ENCODE measurements at places on chromosomes 7 and 10.
A peak's percentile ranks its signal among the peaks of the same experiment; 100 is the strongest.

- no peak for DNase-seq
Measured at GRCh38 chr10:43265799-43266721, 805 bp downstream of the RASGEF1A start.

DNA sequence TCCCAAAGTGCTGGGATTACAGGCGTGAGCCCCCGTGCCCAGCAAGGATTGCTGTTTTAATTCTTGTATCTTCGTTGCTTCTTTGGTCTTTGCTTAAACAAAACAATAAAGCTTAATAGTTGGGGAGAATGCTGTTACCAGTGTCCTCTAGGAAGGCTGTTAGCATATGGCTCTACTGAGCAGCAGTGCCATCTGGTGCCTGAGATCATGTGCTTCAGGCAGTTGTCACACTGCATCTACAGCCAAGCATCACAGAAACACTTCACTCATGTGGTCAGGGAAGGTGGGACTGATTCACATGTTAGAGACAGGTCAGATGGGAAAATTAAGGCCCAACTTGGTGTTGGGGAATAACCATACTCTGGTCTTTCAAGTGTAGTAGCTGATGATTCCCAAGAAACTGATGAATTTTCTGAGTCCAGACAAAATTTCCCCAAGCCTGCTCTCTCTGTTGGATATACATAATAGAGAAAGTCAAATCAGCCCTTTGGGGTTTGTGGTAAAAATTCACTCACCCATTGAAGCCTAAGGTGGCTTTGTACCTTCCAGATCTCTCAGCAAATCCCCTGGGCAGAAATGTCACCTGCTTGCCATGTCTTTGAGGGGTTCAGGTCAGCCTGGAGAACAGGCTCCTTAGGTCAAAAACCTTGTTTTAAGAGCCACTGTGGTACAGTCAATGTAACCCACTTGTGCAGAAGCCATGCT lies 28.4 kb downstream of the UBE2D4 start:
- DNase-seq: peak; percentile 57

- DNase-seq: no peak
Measured at GRCh38 chr7:139774376-139774775, 3.4 kb downstream of the HIPK2 start.

- DNase-seq: no peak
Measured at GRCh38 chr7:74396993-74397392, 56.7 kb upstream of the GTF2IRD1 start.

- DNase-seq: peak; percentile 75
Measured at GRCh38 chr10:76270464-76270863, 839.0 kb downstream of the LRMDA start.

DNA sequence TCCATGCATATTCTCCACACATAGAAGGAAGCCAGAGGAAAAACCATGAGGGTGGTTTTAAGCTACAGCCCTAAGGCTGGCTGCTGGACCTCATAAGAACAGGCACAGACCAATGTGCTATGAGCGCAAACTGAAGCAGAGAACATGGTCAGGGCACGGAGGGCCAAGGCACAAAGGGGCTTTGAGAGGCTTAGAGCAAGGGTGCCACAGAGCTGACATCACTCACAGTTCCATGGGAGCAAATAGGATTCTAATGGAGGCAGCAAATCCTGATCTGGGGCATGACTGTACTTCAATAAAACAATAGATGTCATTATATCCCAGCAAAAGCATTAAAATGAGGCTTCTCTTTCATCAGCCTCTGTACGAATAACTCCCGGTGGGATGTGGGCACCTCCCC lies 162.4 kb downstream of the COBL start:
- DNase-seq: no peak

DNA sequence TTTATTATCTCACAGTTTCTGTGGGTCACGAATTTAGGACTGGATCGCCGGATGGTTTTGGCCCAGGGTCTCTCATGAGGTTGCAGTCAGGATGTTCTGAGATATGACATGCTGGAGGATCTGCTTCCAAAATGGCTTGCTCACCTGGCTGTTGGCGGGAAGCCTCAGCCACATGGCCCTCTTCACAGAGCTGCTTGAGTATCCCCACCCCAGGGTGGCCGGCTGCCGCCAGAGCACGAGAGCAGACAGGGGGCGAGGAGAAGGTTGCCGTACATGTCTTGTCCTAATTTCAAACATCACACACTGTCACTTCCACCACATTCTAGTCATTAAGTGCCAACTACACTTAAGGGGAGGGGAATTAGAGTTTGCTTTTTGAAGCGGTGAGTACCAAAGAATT lies 365.8 kb downstream of the FGFR2 start:
- DNase-seq: no peak

- DNase-seq: no peak
Measured at GRCh38 chr10:84605802-84606201, 277.4 kb downstream of the CCSER2 start.

DNA sequence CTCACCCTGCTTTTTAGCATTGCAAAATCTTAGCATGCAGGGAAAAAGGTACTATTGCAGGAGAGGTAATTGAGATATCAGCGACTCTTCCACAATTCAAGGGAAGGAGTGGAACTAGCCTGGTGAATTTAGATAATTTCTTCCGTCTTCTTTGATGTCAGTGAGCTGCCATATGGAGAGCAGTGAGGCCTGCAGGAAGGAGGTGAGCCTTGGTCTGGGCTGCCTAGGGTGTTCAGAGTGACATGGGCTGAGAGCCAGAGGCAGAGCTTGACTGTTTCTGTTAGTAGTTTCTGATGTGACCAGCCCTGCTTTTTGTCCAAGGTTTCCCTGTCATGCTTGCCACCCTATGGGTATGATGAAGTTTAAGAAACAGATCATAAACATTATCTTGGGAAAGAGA lies 28.6 kb downstream of the KAT6B start:
- peak; percentile 33 for DNase-seq

GRCh38 chr10:79427965-79428364 lies 17.5 kb downstream of the ZCCHC24 start:
- no peak for DNase-seq

DNA sequence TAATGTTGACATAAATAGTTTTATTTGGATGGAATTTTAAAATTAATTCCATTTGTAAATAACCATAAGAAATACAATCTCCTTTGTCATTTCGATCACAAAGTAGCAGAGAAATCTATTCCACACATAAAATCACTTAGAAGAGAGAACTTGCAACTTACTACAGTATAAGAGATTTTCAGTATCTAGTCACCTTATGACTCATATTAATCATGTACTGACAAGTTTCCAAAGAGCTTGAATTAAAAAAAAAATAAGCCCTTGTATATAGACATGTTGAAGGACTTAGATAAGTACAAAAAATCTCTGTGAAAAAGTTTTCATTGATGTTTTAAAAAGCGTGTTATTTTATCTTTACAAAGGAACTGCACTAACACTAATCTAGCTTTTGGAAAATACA lies 207.1 kb upstream of the ETV1 start:
- DNase-seq: no peak

GRCh38 chr7:78487464-78487863 lies 688.9 kb downstream of the PHTF2 start:
- no peak for DNase-seq

GRCh38 chr7:131538813-131539179 lies 17.6 kb downstream of the PODXL start:
- DNase-seq: peak; percentile 91

GRCh38 chr7:156903232-156903909 lies 10.4 kb upstream of the LMBR1 start:
- no peak for DNase-seq

DNA sequence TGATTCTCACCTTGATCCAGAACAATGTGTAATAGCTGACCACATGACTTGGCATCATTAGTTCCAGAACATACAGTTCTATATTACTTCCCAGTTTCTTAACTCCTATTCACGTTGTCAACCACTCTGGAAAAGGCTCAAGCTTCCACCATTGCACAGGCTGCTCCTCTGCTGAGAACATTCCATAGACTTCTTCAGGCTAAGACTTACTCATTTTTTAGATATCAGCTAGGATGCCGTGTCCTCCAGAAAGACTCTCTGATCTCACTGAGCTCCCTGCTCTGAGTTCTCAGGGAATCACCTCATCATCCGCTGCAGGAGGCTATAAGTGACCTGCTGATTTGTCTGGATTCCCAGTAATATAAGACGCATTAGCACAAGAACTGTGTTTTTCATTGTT lies 73.1 kb downstream of the HTR7 start:
- DNase-seq: no peak

GRCh38 chr7:104486931-104487330 lies 158.5 kb downstream of the LHFPL3 start:
- no peak for DNase-seq

DNA sequence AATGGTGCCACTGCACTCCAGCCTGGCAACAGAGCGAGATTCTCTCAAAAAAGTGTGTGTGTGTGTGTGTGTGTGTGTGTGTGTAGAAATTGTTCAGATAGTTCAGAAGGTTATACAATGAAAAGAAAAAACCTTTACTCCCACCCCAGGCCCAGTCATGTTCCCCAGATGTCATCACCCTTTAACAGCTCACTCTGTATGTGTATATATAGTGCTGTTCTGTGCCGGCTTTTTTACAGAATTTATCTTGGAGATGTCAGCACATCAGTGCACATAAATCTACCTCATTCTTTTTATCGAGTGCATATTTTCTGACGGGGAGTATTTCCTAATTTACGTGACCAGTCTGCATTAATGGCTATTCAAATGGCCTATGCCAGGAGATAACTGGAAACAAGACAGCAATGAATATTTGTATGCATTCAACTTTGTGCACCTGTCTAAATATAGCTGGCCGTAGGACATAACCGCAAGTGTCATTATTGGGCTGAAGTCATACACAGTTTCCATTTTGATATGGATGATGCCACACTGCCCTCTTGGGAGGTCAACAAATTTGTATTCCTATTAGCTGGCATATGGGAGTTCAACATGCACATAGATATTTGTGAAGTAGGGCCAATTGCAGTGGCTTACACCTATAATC lies 11.7 kb downstream of the NIPSNAP2 start:
- DNase-seq: no peak

DNA sequence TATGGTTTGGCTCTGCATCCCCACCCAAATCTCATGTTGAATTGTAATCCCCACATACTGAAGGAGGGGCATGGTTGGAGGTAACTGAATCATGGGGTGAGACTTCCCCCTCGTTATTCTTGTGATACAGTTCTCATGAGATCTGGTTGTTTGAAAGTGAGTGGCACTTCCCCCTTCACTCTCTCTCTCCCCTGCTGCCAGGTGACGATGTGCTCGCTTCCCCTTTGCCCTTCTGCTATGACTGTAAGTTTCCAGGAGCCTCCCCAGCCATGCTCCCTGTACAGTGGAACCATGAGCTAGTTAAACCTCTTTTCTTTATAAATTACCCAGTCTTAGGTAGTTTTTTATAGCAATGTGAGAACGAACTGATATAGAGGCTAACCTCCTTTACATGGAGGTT lies 16.6 kb downstream of the PLPP4 start:
- no peak for DNase-seq

DNA sequence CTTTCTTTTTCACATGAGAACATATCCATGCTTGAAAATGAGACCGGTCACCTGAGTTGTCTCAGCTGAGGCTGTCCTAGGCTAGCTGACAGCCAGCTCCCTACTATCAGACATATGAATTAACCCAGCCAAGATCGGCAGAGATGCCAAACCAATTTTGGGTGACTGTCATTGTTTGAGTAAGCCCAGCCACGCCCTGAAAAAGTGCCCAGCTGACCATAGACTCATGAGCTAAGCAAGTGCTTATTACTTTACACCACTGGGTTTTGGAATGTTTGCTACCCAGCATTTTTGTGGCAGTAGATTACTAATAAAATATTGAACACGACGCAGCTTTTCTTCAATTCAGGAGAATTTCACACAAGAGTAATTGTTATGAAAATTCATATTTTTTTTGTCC lies 265.2 kb upstream of the LYZL1 start:
- DNase-seq: no peak

- DNase-seq: no peak
Measured at GRCh38 chr10:56624082-56624481, 263.0 kb upstream of the ZWINT start.

- DNase-seq: no peak
Measured at GRCh38 chr7:32039000-32039756, 31.0 kb downstream of the PDE1C start.

DNA sequence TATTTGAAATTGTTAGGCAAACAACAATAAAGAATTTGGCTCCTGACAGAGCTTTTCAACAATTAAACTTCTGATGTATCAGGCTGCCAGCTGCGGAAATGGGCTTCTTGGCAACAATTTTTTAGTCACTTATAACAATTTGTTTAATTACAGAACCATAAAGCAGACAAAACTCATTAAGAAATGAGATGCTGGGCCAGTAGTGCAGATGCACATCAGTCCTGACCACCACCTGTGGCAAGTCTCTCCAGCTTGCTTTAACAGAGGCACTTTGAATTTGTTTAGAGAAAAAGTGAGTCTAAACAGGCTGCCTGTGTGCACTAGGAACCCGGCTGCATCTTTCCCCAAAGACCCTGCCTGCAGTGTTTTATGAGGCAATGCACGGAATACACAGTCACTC lies 1124.4 kb downstream of the NXPH1 start:
- DNase-seq: no peak

DNA sequence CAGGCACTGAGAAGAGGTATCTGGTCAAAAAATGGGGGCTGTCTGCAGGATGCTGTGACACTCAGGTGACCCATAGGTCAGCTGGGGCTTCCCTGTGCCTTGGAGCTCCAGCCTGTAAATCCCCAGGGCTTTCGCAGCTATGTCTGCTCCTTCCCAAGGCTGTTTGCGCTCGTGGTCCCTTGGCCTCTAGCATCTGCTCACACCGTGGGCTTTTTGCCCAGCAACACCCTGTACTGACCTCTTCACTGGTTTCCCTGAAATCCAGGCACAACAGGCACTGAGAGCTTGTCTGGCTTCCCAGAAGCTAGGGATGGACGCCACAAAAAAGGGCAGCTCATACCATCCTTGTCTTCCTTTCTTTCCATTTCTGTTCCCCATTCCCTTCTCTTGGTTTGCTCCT lies 280.3 kb upstream of the HABP2 start:
- no peak for DNase-seq

- no peak for DNase-seq
Measured at GRCh38 chr10:103013416-103013815, 95.3 kb downstream of the CNNM2 start.

DNA sequence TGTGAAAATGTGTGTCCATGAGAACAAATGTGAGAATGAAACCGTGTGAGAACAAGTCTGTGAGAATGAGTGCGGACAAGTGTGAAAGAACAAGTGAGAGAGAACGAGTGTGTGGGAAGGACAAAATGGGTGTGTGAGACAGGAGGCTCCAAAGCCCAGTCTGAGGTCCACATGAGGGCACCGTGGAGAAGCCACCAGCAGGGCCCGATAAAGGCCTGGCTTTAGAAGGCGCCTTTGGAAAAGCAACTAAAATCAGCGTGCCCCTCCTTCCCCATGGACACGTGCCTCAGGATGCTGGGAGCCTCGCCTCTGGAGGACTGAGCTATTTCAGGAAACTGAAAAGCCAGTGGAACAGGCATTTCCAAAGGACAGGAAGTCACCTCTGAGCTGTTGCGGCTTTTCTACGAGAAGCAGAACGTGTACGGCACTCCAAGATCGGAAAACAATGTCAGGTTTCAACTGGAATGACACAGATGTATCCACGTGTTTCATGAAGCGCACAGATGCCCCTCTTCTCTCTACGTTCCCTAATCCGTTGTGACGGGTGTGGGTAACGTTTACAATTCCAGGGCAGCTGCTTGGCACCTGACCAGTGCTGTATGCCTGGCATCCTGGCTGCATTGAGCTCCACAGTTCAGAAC lies 46.4 kb downstream of the ESYT2 start:
- peak; percentile 44 for DNase-seq

- DNase-seq: no peak
Measured at GRCh38 chr10:124126145-124126982, 33.0 kb upstream of the CHST15 start.

Data from A673 (cell line).